ENCODE measurements at places on chromosomes 7 and 10. TPM values are rescaled to one million over a fixed set of nuclear protein-coding genes. Genes with fewer than 3 reads are reported as not detected.

DNA sequence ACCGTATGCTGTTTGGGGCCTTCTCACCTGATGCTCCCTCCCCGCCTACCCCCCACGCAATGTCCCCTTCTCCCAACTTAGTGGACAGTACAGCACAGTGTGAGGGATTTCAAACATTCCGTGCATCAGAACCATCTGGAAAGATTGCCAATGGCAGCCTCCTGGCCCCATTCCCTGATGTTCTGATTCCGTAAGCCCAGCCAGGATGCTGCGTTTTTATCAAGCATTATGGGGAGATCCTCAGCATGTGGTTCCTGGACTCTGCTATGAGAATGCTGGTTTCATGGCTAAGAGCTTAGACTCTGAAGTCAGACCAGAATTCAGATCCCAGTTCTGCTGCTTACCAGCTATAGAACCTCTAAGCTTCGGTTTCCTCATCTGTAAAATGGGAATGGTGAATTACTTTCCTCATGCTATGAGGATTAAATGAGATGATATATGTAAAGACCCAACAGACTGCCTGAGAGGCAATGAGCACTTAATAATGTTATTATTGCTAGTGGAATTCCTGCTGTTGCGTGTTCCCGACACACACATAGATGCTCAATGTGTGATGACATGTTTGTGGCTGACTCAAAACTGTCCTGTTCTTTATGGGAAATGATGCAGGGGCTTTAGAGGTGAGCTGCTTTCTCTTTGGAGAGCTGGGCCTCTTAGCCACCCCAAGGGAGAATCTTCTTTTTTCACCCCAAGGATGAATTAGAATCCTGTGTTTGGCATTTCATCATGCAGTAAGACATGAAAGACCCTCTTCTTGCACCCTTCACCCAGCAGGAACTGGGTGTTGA lies 60.8 kb upstream of the SMNDC1 start:
- DNase-seq, result no peak

DNA sequence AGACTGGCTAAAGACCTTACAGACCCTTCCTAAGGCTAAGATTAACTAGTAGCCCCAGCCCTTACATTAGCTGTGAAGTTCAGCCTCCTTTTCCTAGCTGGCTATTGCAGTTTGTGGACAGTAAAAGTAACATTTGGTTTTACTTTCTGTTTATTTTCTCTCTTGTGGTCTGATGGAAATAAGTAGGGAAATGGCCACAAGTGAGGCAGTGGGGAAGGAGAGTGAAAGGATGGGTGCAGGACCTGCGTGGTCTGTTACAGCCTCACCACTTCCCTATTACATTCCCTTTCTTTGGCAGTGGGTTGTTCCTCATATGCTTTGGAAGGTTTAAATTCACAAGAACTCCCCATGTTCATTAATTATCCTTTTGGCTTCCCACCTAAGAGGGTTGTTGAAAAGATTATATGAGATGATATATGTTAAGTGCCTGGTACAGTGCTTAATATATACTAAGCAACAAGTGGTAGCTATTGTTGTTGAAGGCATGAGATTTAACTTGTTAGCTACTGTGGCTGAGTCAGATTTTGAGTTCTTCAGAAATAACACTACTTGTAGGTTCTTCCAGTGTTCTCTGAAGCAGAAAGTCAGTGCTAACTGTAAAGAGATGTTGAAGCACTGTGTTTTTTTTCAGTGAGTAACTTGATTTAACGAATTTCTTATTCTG lies 181.7 kb downstream of the ST7 start:
- no peak for DNase-seq

The GSAP gene
- total RNA-seq, result 16.2 TPM

- DNase-seq, result no peak
Measured at GRCh38 chr10:63673246-63673645, 152.0 kb downstream of the REEP3 start.

GRCh38 chr7:86668315-86668714 lies 24.6 kb downstream of the GRM3 start:
- no peak for DNase-seq

GRCh38 chr10:23869548-23869947 lies 339.4 kb upstream of the KIAA1217 start:
- no peak for DNase-seq

The CCAR1 gene
- total RNA-seq, result 87.4 TPM

Data from testis (tissue), 5 donors.